ENCODE measurements at places on chromosomes 11 and 22.

GRCh38 chr11:131476266-131476665 lies 105.9 kb downstream of the NTM start:
- DNase-seq = no peak

DNA sequence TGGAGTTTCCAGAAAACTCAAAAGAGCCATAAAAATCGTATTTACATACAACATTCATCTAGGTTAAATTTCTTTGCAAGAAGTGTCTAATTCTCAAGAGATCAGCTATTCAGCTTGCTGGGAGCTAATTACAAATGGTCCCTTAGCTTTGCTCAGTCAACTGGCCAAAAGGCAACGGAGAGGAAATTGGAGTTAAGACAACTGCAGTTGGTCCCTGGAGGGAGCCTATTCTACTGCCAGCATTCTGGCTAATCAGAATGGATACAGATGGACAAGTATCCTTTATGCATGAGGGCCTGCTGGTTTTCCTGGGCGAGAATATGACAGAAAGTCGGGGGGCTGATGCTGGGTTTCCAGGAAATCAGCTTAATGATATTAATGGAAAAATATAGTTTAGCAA lies 45.5 kb downstream of the KCNJ1 start:
- DNase-seq = no peak

GRCh38 chr11:78063440-78064181 lies at the start of gene THRSP:
THRSP (plus strand) TSS chr11:78063861; CDS start chr11:78063882, 21 bp downstream.
- DNase-seq = no peak

GRCh38 chr11:3165152-3165705 lies at the start of gene OSBPL5:
OSBPL5 (minus strand) TSS chr11:3165310; CDS start chr11:3129148, 36,162 bp downstream.
- no peak for DNase-seq

DNA sequence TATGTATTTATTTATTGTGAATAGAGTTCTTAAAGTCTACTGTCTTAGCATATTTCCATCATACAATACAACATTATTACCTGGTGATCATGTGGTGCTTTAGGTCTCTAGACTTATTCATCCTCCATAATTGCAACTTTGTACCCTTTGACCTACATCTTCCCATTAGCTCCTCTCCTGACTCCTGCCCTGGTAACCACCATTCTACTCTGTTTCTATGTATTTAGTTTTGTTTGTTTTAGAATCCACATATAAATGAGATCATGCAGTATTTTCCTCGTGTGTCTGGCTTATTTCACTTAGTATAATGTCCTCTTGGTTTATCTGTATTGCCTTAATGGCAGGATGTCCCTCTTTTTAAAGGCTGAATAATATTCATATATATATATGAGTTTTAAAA lies 22.7 kb downstream of the NCAM1 start:
- DNase-seq = no peak

- no peak for DNase-seq
Measured at GRCh38 chr11:70130636-70131035, 52.5 kb downstream of the ANO1 start.

DNA sequence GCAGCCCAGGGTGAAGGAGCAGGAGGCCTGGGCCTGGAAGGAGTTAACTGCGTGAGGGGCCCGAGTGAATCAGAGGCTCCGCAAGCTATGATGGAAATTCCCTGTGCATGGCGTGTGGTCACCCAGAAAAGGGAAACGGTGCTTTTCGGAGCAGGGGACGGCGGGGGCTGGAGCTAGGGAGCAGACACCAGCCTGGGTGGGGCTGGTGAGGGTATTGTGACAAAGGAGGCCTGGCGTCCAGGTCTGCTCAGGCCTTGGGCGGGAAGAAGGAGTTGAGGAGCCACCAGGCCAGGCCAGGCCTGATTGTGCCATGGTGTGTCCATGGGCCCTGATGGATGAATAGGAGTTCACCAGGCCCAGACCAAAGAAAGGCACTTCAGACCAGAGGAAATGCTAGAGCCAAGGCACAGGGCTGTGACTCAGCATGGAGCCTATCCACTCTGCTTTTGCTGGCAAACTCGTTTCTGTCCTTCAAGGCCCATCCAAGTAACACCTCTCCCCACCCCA lies 12.8 kb upstream of the SPI1 start:
- no peak for DNase-seq

DNA sequence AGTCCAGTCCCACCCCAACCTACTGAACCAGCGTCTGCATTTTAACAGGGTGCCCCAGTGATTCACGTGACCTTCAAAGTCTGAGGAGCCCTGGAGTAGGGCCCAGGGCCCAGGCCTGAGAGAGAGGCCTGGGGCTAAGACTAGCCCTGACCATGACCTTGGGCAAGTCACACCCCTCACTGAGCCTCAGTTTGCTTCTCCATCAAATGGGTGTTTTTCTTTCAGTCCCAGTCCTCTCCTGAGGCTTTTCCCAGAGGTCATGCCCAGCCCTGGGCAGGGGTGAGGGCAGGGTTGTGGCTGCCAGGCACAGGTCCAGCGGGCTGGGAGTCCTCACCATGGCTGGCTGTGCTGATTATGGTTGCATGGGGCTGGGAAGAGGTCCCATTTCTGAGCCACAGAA lies 33.0 kb upstream of the GCAT start:
- no peak for DNase-seq

DNA sequence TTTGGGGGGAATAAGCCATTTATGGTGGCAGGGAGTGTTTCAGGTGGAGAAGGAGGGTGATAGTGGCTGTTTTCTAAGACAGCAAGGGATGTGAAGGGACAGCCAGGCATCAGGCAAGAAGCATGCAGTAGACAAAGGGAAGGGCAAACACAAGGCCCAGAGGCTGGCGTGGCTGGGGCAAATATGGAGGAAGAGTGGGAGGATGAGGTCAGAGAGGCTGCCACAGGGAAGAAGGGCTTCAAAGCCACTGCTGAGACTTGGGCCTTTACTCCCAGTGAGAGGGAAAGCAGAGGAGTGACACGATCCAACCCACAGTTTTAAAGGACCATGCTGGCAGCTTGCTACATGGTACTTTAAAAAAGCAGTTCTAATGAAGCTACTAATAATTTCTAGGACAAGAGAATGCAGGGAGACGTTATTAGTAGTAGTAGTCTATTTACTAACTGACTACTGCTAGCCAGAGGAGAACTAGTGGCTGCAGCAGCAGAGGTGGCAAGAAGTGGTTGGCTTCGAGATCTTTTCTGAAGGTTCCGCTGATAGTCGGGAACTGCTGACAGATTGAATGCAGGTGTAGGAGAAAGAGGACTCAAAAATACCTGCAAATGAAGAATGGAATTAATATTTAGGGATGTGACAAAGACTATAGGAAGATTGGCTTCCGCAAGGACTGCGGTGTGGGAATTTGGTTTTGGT lies 13.7 kb downstream of the KMT5B start:
- DNase-seq = no peak

GRCh38 chr22:32800994-32801536 lies 440 bp upstream of the TIMP3 start:
- no peak for DNase-seq

GRCh38 chr22:25712661-25713400 lies 29.2 kb upstream of the MYO18B start:
- DNase-seq = no peak

DNA sequence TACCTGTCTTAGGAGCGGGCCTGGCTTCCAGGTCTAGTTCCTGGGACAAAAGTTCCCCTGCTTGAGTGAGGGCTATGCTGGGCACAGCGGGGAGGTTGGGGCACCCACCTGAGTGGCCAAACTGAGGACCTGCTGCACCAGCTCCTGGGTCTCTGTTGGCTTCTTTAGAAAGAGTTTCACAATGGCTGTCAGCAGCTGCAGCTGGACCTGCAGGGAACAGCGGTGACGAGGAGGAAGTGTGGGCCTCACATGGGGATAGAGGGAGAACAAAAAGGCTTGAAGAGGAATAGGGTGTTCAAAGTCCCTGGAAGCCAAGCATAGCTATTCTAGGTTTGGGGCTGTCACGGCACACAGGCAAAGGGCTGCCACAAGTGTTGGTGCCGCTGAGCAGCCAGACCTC lies 26.7 kb upstream of the RASL10A start:
- no peak for DNase-seq

DNA sequence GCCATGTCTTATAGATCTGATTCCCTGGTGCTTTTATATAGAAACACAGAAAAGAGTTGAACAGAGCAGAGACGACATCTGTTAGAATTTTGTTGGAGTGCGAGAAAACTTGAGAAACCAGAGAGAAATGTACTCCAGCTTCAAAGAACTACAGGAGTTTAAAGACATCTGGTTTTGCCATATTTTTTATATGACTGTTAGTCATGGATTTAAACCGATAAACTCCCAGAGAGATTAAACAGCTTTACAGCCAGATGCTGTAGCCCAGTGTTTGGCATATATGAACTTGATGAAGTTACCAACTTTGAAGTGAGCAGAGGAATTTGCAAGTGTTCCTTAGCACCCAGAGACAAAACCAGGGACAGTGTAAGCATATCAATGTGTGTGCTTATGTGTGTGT lies 1083.1 kb downstream of the LRRC4C start:
- DNase-seq = no peak

GRCh38 chr11:126332221-126332711 lies 23.2 kb upstream of the ST3GAL4 start:
- no peak for DNase-seq

DNA sequence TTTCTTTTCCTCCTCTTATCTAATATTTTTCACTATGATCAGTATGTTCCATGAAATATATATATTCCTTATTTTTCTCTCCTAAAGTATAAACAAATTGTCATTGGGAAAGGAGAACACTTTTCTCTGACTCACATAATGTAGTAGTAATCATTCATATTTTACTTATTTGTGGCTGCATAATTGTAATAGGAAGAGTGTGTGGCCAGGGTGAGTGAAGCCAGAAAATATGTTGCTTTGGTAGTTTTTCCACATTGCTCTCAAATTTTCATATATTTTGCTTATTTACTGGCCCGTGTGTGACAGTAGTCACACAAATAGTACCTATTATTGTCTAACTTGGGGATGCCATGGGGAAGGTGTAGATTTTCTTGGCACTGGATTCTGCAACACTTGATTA lies 172.1 kb downstream of the DYNC2H1 start:
- DNase-seq = no peak

DNA sequence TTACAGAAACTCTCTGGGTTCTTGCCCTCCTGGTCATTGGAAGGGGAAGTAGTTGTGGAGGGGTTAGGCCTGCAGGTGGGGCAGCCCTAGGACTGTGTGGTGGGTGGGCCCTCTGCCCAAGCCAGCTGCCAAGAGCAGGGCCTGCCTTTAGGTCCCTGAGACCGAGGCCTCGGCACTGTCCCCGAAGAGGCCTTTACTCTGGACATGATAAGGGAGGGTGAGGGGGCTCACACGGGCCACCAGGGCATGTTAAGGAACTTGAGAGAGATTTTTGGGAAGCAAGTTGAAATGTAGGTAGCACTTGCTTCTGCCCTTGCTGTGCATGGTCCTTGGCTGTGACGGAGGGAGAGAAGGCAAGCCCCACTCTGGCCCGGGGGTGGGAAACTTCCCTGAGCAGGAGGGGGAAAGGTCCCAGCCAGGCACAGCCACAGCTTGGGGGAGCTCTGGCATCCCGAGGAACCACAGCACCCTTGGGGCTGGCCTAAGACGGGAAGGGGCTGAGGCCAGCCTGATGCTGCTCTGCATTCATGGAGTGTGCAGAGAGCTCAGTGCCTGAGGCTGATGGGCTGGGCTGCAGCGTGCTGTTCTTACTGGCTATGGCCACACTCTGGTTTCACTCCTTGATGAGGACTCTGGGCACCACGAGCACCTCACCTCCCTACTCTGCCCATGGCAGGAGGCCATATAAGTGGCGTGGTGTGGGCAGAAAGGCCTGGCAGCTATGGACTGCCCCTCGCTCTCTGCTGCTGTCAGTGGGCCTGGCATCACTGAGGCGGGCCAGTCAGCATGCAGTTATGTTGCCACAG lies 7.8 kb upstream of the RANBP1 start:
- DNase-seq = no peak

- no peak for DNase-seq
Measured at GRCh38 chr11:45754261-45754709, 50.7 kb upstream of the SLC35C1 start.

GRCh38 chr11:129989149-129989813 lies 13.4 kb downstream of the PRDM10 start:
- DNase-seq = no peak

GRCh38 chr11:111982019-111982464 lies 43.2 kb upstream of the DLAT start:
- no peak for DNase-seq
